ENCODE measurements at places on chromosomes 11 and 22.
A peak's percentile ranks its signal among the peaks of the same experiment; 100 is the strongest.

GRCh38 chr11:4577761-4578160 lies 3.8 kb upstream of the OR52I2 start:
- DNase-seq, result no peak

GRCh38 chr22:27730641-27731433 lies 70.7 kb downstream of the MN1 start:
- no peak for DNase-seq

DNA sequence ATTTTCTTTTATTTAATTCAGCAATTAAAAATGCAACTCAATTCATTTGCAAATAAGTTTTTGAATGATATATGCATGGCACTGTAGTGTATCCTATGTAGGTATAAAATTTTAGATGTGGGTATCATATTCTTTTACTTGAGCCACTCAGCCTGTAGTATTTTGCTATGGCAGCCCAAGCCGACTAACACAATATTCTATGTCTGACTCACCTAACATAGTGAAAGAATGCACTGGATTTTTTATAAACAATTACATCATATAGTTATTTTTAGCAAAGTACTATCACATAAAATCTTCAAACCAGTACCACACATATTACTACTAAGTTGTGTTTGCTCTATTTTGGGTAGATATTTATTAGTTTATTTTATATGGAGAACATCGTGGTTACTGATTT lies 21.9 kb upstream of the GRIA4 start:
- no peak for DNase-seq

DNA sequence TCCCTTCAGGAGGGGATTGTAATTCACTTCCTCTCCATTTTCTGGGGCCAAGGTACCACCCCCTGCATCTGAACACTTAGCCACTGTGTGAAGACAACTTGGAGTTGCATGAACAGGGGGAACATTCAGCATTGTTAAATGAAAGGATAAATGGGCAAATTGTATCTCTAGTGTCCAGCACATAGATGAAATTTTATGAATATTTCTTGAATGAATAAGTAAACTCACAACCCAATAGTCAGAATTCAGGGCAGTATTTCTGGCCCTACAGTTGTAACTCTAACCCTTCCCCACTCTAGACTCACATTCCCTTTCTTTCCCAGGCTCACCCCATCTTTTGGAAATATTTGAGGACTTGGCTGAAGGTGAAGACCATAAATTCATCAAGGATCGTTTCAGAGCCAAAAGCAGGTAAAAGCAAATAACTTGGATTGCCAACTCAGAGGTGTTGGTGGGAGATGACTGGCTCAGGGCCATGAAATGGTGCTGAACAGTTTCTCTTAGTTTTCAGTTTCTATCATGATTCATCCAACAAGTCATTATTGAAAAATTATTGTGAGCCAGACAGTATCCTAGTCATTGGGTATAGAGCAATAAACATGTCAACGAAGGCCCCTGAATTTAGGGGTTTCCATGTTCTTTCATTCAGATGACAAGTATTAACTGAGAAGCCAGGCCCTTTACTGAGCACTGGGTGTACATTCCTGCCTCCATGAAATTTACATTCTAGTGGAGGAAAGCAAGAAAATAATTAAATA lies 33.3 kb upstream of the ZC3H12C start:
- no peak for DNase-seq

DNA sequence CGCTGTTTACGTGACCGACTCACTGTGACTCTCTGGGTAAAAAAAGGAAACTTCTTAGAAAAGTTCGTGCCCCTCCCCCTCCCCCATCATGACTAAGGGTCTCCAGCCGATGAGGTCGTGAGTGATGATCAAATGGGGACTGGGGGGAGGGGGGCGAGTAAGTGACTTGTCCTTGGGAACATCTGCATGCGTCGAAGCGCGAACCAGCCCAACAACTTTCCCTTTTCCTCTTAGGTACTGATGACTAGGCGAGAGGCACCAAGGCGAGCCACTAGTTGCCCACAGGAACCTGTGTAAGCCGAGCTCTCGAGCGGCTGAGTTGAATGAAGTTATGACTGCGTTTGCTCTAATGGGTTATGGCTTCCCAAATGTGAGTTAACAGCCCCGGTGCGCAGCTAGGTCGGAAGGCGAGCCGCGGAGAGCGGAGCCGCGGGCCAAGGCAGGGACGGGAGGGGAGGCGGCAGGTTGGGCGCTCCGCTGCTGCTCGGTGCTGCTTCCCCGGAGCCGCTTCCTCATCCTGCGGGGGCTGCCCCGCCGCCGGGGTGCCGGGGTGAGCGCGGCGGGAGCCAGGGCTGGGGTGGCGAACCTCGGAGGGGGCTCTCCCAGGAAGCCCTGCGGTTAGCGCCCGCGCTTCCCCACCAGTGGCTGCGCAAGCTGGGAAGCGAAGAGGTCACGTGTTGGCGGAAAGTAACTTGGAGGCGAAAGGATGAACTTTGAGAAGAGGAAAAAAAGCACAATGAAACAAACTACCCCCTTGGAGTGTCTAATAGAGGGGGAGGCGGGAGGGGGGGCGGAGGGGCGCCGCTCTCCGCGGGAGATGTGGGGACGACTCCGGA lies 22.1 kb upstream of the BDNF start:
- no peak for DNase-seq

- DNase-seq, result no peak
Observed at GRCh38 chr11:110374921-110375320, 54.8 kb upstream of the FDX1 start.

- no peak for DNase-seq
Observed at GRCh38 chr11:32571039-32571438, 12.6 kb upstream of the EIF3M start.

GRCh38 chr11:46348566-46349401 lies 1.5 kb downstream of the DGKZ start:
- no peak for DNase-seq

GRCh38 chr11:62445314-62445740 lies 26.5 kb downstream of the SCGB1A1 start:
- no peak for DNase-seq

- no peak for DNase-seq
Observed at GRCh38 chr11:19458721-19459120, 218.0 kb upstream of the E2F8 start.

GRCh38 chr22:43878831-43879550 lies 12.8 kb downstream of the PNPLA5 start:
- DNase-seq, result no peak

DNA sequence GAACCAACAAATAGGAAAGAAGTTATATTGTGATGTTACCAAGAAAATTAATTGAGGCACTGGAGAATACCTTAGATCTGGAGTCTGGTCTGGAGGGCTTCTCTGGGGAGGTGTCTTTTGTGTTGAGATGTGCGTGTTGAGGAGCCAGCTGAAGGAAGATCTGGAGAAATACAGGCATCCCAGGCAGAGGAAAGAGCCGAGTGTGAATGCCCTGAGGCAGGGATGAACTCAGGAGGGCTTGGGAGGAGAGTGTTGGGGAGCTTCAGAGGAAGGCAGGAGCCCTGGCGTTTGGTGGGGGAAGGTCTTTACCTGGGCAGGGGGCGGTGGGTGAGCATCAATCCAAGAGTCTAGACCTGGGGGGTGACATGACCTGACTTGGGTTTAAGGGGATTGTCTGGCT lies 13.1 kb downstream of the SYNGR1 start:
- no peak for DNase-seq

GRCh38 chr11:17606233-17607082 lies 59.4 kb downstream of the OTOG start:
- DNase-seq, result no peak

GRCh38 chr11:43852057-43852636 lies 28.5 kb upstream of the ALKBH3 start:
- DNase-seq, result peak; percentile 34

- DNase-seq, result no peak
Observed at GRCh38 chr11:123062892-123063825, 1.2 kb upstream of the HSPA8 start.

- DNase-seq, result no peak
Observed at GRCh38 chr22:44894782-44895181, 115.0 kb downstream of the PHF21B start.

DNA sequence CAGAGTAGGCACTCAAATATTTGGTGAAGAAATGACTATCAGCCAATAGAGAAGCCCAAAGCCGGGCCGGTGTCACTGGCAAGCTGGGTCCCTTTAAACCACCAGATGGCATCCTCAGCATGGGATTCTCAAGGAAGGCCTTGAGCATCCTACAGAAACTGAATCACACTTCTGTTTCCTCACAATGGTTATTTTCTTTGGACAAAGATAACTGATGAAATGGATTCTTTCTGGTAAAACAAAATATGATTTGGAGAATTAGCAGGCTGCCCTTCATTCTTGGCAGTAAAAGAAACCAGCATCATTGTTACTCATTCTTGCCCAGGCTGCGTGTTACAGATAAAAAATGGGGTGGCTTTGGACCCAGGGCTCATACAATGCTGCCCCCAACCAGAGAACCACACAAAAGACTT lies 30.3 kb upstream of the ASPHD2 start:
- DNase-seq, result peak; percentile 48

- no peak for DNase-seq
Observed at GRCh38 chr22:42608823-42609361, 5.8 kb downstream of the POLDIP3 start.

DNA sequence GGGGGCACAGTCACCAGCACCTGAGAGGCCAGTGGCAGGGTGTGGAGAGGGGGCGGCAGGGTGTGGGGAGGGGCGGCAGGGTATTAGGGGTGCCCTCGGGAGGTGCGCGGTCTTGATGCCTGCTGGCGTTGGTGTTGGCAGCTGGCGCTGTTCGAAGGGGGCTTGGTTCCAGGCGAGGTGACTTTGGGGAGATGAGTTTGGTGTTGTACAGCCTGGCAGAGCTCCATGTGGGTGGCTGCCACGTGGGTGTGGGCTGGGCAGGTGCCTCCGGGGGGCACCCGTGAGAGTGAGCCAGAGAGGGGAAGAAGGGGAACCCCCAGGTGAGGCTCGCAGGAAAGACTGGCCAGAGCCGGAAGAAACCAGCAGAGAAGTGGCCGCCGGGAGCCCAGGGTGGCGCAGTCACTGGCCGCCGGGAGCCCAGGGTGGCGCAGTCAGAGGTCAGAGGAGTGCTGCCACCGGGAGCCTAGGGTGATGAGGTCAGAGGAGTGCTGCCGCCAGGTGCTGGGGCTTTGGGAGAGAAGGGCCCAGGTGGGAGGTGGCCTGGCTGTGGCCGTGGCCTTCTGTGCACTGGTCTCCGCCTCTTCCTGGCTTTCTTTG lies 44.7 kb downstream of the MUC6 start:
- DNase-seq, result no peak

DNA sequence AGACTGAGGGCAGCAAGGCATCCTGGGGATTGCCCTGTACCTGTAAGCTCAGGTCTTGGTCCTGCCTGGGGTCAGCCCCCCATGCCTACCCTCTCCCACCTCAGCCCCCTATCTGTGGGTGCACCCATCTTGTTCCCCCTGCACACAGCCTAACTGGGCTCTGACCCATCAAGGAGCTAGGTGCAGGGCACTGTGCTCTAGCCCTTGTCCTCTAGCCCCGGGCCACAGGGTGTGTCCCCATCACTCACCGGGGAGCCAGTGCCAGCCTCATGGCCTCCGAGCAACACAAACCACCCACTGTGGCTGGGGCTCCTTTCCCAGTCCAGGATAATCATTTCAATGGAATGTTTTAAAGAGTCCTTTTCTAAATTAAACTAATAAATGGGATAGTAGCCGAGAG lies 293.9 kb upstream of the PLET1 start:
- no peak for DNase-seq

- no peak for DNase-seq
Observed at GRCh38 chr11:108854346-108854745, 189.5 kb downstream of the DDX10 start.

- no peak for DNase-seq
Observed at GRCh38 chr22:31327806-31328543, 18.2 kb downstream of the PATZ1 start.

- DNase-seq, result no peak
Observed at GRCh38 chr22:45892681-45893461, 84.1 kb downstream of the WNT7B start.

DNA sequence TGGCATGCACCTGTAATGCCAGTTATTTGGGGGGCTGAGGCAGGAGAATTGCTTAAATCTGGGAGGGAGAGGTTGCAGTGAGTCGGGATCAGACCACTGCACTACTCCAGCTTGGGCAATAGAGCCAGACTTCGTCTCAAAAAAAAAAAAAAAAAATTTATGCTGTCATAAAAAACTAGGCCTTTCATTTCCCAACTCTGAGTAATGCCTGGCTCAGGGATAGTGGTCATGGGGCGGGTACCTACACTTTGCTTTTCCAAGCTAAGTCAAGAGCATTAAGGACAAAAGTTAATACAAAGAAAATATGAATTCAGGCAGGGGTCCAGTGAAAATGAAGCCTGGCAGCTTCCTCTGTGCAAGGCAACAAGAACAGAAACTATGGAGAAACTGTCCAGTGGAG lies 16.3 kb downstream of the CPSF7 start:
- no peak for DNase-seq

DNA sequence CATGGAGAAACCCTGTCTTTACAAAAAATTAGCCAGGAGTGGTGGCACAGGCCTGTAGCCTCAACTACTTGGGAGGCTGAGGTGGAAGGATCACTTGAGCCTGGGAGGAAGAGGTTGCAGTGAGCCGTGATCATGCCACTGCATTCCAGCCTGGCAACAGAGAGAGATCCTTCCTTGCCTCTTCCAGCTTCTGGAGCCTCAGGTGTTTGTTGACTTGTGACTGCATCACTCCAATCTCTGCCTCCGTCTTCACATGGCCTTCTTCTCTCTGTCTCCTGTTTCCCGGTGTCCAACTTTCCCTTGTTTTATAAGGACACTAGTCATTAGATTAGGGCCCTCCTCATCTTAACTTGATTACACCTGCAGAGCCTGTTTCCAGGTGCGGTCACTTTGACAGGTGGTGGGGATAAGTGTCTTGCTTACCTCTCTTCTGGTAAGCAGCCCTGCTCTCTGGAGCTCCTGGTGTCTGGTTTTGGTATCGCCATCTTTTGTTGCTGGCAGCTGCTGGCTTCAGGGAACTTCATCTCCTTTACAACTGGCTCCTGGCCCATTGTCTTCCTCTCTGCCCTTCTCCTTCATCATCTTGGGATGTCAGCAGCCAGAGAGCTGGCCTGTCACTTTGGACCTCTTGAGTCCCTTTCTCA lies 8.2 kb upstream of the USP2 start:
- no peak for DNase-seq

Measured in activated T-cell treated with anti-CD3 and anti-CD28 coated beads for 48 hours (primary cell).